ENCODE measurements at places on chromosomes 6 and 20. TPM values are rescaled to one million over a fixed set of nuclear protein-coding genes. Genes with fewer than 3 reads are reported as not detected.

DNA sequence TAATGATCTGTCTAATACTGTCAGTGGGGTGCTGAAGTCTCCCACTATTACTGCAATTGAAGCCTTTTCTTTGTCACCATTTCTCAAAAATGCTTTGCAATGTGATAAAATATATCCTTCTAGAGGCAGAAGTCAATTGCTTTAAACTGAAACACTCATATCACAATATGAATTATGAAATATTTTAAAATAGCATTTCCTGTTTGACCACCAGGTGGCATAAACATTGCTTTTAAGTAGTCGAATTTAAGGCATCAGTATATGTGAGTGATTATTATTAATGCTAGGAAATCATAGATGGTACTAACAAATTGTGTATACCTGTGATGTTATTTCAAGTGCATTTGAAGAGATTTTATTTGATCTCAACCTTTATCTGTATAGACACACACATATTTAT is 87.5 kb downstream of the MEI4 start:
- H3K4me3 ChIP-seq: no peak overlapping the region
- H3K27ac ChIP-seq: no peak overlapping the region
- DNase-seq: no peak
- no peaks in the 10 kb centered on the region for H3K4me1 ChIP-seq
- no peaks in the 10 kb centered on the region for H3K27me3 ChIP-seq
- H3K36me3 ChIP-seq: no peaks in the 10 kb centered on the region

DNA sequence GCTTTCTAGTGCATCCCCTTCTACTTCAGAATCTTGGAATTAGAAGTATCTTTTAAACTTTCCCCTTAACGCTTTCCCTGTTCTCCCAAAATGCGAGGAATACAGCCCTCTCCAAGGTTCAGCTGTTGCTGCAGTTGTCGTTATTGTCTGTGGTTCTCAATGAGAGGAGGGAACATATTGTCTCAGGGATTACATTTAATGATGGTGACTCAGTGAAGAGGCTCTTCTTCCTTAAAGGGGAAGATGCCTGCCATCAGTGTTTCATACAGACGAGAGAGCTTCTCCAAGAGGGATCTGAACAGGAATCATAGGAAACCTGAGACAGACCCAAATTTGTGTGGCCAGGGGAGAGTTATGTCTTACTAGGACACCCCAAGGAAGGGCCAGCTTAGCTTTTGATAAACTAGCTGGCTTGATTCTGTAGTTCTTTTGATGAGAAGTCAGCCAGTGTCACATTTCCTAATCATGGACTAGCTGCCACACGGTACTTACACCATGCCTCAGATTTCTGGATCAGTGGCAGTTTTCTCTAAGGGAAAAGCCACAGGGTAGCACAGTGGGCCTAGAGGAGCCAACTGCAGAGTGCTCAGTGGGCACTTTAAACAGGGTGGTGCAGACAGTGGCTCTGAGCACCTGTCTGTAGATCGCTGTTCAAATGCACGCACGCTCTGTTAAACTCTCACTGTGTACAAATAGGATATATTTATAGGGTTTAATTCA is 59.7 kb upstream of the TMEM181 start:
- no peak for DNase-seq
- no peaks in the 10 kb centered on the region for H3K27me3 ChIP-seq
- H3K4me1 ChIP-seq: no peaks in the 10 kb centered on the region
- H3K27ac ChIP-seq: no peak overlapping the region
- peaks cover 84% of the 10 kb centered on the region for H3K36me3 ChIP-seq

GRCh38 chr6:19180348-19181072 is 656.7 kb upstream of the ID4 start:
- peak overlapping the region; percentile 13 for H3K27ac ChIP-seq
- DNase-seq: peak; percentile 31
- peaks cover 6% of the 10 kb centered on the region for H3K4me1 ChIP-seq
- H3K4me3 ChIP-seq: no peak overlapping the region
- no peaks in the 10 kb centered on the region for H3K36me3 ChIP-seq

The EDN3 gene
- total RNA-seq: not detected

The IP6K3 gene
- total RNA-seq: 0.39 TPM

The HNF4A gene
- not detected for total RNA-seq

The CST2 gene
- not detected for total RNA-seq

GRCh38 chr20:58956078-58956477 is 25.0 kb upstream of the NELFCD start:
- no peaks in the 10 kb centered on the region for H3K36me3 ChIP-seq
- no peaks in the 10 kb centered on the region for H3K4me1 ChIP-seq
- DNase-seq: no peak

The SAMD5 gene
- 0.84 TPM for total RNA-seq

The TAF11 gene
- total RNA-seq: 22.0 TPM

DNA sequence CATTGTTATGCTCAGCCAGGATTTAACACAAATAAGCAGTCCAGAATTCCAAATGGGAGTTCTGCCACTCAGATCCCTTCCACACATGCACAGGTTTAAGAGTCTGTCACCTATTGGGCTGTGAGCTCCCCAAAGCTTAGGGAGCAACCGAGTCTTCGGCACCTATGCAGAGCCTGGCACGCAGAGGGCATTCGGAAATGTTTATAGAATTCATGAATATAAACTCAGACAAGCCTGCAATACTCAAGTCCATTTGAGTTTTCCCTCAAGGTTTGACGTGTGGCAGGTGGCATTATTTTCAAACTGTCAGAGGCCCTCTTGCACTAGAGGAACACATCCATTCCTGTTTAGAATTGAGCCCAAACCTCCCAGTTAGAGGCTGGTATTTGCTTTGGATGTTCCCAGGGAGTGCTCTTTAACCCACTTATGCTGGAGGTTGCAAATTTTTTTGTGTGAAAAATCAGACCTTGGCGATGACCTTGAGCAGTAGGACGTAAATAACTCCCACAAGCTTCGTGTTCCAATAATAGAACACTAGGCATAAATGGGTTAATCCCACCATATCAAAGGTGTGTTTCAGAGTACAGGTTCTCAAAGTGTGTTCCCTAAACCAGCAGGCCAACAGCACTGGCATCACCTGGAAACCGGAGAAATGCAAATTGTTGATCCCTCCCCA is 28.1 kb downstream of the MAP1LC3A start:
- H3K27me3 ChIP-seq: no peaks in the 10 kb centered on the region
- H3K36me3 ChIP-seq: peaks cover 48% of the 10 kb centered on the region
- peaks cover 22% of the 10 kb centered on the region for H3K4me1 ChIP-seq
- H3K4me3 ChIP-seq: no peak overlapping the region
- no peak overlapping the region for H3K27ac ChIP-seq

The ACTL10 gene
- total RNA-seq: 3.8 TPM

- no peaks in the 10 kb centered on the region for H3K27me3 ChIP-seq
- no peak for DNase-seq
- H3K4me1 ChIP-seq: no peaks in the 10 kb centered on the region
- H3K36me3 ChIP-seq: no peaks in the 10 kb centered on the region
These were observed 43.7 kb downstream of the TMEM200A start for GRCh38 chr6:130409418-130410100.

DNA sequence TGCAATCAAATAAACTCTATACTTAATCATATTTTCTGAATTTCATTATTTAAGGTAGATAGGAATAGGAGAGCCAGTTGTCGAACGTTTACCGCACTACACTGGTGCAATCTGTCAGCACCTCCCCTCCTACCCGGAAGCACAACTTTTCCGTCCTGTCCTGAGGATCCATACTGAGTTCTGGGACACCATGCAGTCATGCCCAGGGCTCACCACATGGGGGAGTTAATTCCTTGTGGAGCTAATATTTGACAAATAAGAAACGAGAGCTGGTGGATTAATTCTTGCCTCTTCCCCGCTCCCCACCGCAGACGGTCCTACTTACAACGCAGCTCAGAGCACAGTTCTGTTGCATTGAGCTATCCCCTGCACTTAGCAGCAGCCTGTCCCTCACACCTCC is 107.7 kb upstream of the RALGAPA2 start:
- H3K36me3 ChIP-seq: no peaks in the 10 kb centered on the region
- no peak overlapping the region for H3K27ac ChIP-seq
- no peak for DNase-seq
- no peaks in the 10 kb centered on the region for H3K4me1 ChIP-seq
- no peaks in the 10 kb centered on the region for H3K27me3 ChIP-seq

DNA sequence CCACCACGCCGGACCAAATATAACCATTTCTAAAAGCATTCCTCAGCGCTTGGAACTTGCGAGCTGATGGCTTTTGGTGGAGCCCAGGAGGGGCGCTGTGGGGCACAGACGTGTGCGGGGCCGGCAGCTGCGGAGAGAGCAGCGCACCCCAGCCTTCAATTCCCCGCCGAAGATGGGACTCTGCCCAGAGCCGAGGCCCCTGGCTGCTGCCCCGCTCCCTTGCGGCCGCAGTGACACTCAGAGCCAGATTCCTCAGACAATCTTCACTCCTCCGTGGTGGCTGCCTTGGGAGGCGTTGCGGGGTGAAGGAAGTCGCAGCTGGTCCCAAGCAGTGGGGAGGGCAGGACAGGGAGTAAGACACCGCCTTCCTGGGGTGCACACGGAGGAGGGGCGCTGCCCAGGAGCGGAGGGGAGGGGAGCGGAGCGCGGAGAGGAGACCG is 87.7 kb downstream of the TMEM242 start:
- H3K4me1 ChIP-seq: peaks cover 26% of the 10 kb centered on the region
- peak overlapping the region; percentile 63 for H3K27ac ChIP-seq
- H3K36me3 ChIP-seq: no peaks in the 10 kb centered on the region
- DNase-seq: no peak
- peaks cover 45% of the 10 kb centered on the region for H3K27me3 ChIP-seq

DNA sequence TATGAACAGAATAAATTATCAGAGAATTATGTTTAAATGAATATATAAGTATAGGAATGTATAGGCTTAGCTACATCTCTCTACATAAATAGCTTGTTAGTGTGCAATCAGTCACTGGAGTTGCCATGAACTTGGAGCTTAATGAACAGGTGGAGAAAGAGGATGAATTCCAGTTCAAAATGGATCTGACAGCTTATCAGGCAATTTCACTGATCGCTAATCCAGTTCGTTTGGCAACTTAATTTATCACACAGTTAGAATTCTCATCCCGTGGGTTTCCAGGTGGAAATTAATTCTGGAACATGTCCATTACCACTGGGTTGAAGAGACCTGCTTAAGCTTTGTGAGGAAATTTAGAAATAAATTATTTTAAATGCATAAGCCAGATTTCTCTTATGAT is 118.1 kb downstream of the MACROD2 start:
- H3K4me3 ChIP-seq: no peak overlapping the region
- no peaks in the 10 kb centered on the region for H3K27me3 ChIP-seq
- no peak for DNase-seq

DNA sequence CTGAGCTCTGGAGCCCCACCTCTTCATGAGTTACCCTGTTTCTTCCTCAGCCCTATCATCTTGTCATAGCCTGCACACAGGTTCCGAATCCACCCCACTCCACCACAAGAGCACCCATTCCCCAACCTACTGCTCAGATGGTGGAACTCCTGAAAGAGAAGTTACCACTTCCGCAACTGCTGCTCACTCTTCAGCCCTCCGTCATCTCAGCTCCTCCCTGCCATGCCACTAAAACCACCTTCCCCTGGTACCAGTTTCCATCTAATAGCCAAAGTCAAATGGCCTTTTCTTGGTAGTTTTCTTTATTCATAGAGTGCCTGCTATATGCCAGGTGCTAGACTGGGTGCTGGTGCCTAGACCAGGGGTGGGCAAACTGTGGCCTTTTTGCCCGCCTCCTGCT is 3.9 kb downstream of the RAB22A start:
- H3K4me3 ChIP-seq: no peak overlapping the region
- peaks cover 33% of the 10 kb centered on the region for H3K4me1 ChIP-seq

DNA sequence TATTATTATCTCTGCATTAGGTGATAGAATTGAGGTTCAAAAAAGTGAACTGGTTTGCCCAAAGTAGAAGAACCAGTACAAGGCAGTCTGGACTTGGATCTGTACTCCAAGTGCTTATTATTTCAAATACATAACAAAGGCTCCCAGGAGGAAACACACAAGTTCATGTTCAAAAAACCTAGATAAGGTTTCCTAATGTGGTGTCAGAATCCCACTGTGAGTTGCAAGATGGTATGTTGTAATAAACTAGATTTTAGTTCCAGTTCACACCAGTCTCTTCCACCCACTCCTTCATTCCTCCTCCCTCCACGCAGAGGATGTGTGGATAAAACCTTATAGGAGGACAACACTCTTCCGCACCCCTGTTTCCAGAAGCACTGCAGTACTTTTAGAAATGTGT is 42.8 kb downstream of the KIAA0319 start:
- no peak for DNase-seq
- no peak overlapping the region for H3K27ac ChIP-seq
- H3K36me3 ChIP-seq: no peaks in the 10 kb centered on the region
- no peaks in the 10 kb centered on the region for H3K4me1 ChIP-seq
- H3K4me3 ChIP-seq: no peak overlapping the region

DNA sequence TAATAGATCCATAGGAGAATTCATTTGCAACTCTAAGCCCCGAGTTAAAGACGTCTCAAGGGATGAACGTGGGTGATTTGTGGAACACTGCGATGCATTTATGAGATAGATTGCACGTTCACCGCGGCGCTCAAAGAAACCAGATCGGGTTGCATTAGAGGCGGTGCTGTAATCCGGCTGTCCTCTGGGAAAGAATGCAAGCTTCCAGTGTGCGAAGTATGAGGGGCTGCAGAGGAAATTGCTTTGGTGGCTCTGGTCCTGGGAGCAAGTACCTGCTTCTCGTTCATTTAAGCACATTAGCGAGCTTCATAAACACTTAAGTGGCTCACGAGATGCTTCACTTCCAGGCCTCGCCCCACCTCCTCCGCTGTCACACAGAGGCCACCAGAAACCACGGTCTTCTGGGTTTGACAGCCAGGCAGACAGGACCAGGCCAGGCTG is 182.3 kb downstream of the CDH4 start:
- DNase-seq: no peak
- no peaks in the 10 kb centered on the region for H3K27me3 ChIP-seq
- H3K4me3 ChIP-seq: no peak overlapping the region
- no peaks in the 10 kb centered on the region for H3K4me1 ChIP-seq

The LAMA5 gene
- total RNA-seq: 102 TPM

- H3K27ac ChIP-seq: no peak overlapping the region
- no peaks in the 10 kb centered on the region for H3K27me3 ChIP-seq
- H3K4me1 ChIP-seq: no peaks in the 10 kb centered on the region
- no peaks in the 10 kb centered on the region for H3K36me3 ChIP-seq
- no peak for DNase-seq
- peak overlapping the region; percentile 80 for H3K4me3 ChIP-seq
These were observed 768 bp upstream of the FYN start for GRCh38 chr6:111874025-111874415.
